ENCODE measurements at places on chromosomes 5 and 9. TPM values are rescaled to one million over a fixed set of nuclear protein-coding genes. Genes with fewer than 3 reads are reported as not detected.

- H3K36me3 ChIP-seq, result no peaks in the 10 kb centered on the region
- H3K27ac ChIP-seq, result no peak overlapping the region
- H3K4me1 ChIP-seq, result no peaks in the 10 kb centered on the region
- DNase-seq, result no peak
Observed at GRCh38 chr9:131302244-131303075, 12.9 kb downstream of the PLPP7 start.

DNA sequence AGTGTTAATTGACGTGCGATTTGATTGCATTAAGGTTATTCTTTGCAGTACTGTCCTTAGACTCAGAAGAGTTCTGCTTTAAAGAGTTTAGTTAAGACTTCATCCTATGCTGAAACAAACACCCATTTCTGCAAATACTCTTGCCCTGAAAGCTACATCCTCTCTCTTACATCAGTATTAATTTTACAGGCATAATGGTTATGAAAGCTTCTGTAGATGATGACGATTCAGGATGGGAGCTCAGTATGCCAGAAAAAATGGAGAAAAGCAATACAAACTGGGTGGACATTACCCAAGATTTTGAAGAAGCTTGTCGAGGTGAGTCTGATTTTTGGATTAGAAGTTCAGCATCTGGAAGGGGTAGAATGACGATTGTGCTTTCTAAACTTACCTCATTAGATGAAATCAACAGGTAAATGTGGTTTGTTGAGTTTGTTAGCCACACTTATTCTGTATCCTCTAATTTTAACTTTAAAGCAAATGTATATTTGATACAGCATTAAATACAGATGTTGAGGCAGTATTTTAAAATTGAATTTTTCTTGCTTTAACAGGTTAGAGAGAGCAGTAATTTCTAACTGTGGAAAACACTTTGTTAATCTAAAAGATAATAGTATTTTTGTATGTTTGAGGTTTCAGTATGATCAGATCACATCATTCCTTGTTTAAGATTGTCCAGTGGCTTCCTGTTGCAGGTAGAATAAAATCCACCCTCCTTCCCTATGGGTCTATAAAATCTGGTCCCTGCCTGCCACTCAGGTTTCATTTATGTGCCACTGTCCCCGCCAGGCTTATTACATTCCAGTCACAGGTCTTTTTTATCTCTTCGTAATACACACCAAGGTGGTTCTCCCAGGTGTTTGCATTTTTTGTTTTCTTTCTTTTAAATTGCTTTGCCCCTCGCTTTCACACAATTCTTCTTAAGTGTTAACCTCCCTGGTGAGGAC lies 1.3 kb downstream of the NAA35 start:
- no peak overlapping the region for H3K4me3 ChIP-seq
- H3K27me3 ChIP-seq, result no peaks in the 10 kb centered on the region
- H3K36me3 ChIP-seq, result peaks cover 24% of the 10 kb centered on the region
- DNase-seq, result no peak

- no peak overlapping the region for H3K4me3 ChIP-seq
- H3K27ac ChIP-seq, result no peak overlapping the region
- no peak for DNase-seq
- H3K36me3 ChIP-seq, result no peaks in the 10 kb centered on the region
- no peaks in the 10 kb centered on the region for H3K4me1 ChIP-seq
- no peaks in the 10 kb centered on the region for H3K27me3 ChIP-seq
Observed at GRCh38 chr5:80508844-80509243, 20.9 kb downstream of the FAM151B start.

STKLD1 gene
- total RNA-seq, result 0.52 TPM

DNA sequence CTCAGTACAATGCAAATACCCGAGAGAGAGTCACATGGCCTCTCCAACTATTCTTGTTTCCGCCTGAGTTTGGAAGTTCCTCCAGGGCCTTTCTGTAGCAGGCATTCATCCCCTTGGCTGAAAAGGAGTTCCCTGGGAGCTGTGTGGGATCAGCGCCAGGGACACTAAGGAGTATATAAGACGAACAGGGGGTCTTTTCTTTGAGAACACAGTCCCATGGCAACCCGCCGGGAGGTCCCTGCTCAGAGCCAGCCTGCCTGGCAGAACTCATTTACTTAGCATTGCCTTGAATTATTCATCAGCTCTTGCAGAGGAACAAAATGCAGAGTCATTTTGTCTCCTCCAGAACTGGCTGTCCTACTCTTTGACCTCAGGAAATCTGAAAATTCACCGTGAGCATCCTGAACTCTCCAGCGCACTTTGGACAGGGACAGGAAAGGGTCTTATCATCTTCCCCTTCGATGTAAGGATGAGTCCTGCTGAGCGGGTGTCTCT lies 120.4 kb upstream of the OSMR start:
- no peak overlapping the region for H3K4me3 ChIP-seq
- H3K4me1 ChIP-seq, result no peaks in the 10 kb centered on the region
- H3K27me3 ChIP-seq, result peaks cover 7% of the 10 kb centered on the region
- no peak overlapping the region for H3K27ac ChIP-seq
- DNase-seq, result no peak

GEMIN5 gene
- 32.1 TPM for total RNA-seq

- H3K27me3 ChIP-seq, result no peaks in the 10 kb centered on the region
- DNase-seq, result no peak
- no peak overlapping the region for H3K4me3 ChIP-seq
- no peaks in the 10 kb centered on the region for H3K36me3 ChIP-seq
- H3K4me1 ChIP-seq, result no peaks in the 10 kb centered on the region
Observed at GRCh38 chr5:56527174-56527573, 288.2 kb upstream of the MAP3K1 start.

GRCh38 chr9:87039809-87040392 lies 92.6 kb upstream of the GAS1 start:
- H3K4me3 ChIP-seq, result no peak overlapping the region
- H3K4me1 ChIP-seq, result peaks cover 2% of the 10 kb centered on the region
- no peak for DNase-seq
- H3K36me3 ChIP-seq, result no peaks in the 10 kb centered on the region
- no peak overlapping the region for H3K27ac ChIP-seq

TAS2R1 gene
- not detected for total RNA-seq

BTNL8 gene
- total RNA-seq, result not detected
